ENCODE measurements at places on chromosomes 11 and 22.

- DNase-seq: peak; percentile 74
Measured at GRCh38 chr11:86211619-86212018, 32.9 kb upstream of the EED start.

GRCh38 chr11:86798988-86799387, 1.4 kb upstream of the PRSS23 start:
- no peak for DNase-seq

DNA sequence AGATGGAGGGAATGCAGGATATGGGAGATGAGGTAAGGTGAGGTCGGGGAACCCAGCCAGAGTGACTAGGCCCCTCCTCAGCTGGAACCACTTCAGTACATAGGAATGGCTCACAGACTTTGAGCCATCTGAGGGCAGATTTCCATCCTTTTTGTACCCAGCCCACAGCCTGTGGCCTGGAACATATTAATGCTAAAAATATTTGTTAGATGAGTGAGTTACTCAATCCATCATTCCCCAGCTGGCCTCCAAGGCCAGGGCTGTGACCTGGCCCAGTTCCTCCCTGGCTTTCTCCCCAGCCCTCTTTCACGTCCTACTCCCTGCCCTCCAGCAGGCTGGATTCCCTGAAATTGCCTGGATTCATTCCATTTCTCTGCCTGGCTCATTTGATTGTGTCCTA, 57.2 kb upstream of the PRDM11 start:
- DNase-seq: no peak

DNA sequence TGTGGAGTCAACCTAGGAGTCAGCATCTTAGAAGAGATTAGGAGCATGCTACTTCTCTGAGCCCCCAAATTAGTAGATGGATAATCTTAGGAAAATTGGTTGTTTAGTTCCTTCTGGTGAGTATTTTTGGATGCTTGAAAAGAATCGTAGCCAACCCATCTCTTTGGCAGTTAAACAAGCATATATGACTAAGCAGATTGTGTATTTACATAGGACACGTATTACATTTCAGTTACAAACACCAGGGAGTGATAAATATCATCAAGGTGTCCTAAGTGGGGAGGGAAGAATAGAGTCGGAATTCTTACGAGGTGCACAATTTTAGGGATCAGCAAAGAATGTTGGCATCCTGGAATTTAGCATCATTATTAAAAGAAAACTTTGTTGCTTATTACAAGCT, 13.5 kb downstream of the PLET1 start:
- DNase-seq: no peak

- no peak for DNase-seq
Measured at GRCh38 chr11:78337554-78337924, 80.1 kb downstream of the GAB2 start.

DNA sequence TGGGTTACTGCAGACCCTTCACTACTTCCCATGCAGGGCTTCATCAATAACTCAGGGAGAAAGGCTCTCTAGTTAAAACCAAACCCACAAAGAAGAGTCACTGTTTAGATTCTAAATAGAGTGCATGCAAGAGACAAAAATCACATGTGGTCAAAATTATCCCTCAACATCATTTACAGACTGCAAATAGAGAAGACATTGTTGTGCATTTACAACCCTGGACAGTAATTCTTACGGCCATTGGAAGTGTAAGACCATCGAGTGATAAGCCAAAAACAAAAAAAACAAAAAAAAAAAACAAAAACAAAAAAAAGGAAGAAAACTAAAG, 93.4 kb downstream of the RASSF10 start:
- DNase-seq: no peak

- no peak for DNase-seq
Measured at GRCh38 chr11:2898366-2899079, 12.9 kb upstream of the CDKN1C start.

- no peak for DNase-seq
Measured at GRCh38 chr11:96241331-96241841, 101.6 kb downstream of the MAML2 start.

DNA sequence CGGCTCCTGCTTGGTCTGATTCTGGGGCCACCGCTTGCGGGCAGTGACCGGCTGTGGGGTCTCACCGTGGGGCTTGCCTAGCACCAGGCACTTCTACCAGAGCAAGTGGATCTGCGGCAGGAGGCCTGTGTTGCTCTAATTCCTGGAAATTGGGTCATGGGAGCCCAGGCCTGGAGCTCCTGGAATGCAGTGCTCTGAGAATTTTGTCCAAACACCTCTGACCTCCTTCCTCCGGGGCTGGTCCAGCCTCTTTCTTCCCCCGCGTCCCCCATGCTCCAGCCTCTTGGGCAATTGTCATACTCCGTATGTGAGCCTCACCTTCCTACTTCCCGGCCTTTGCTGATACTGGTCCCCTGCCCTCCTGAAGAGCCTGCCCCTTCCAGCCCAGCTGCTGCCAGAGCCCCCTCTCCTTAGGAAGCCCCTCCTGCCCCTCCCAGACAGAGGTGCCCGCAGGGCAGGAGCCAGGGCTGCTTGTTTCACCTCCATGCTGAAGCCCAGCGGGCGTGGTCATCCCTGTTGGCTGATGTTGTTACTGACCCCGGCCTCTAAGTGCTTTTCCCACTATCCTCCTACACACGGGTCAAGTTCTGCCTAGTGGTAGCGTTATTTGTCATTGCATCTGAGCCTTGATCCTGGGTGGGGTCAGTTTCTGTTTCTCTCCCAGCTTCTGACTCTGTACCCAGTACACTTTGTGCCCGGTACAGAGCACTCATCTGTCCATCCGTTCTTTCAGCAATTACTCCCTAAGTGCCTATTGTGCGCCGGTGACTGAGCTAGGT, 9.6 kb downstream of the MGAT3 start:
- no peak for DNase-seq

DNA sequence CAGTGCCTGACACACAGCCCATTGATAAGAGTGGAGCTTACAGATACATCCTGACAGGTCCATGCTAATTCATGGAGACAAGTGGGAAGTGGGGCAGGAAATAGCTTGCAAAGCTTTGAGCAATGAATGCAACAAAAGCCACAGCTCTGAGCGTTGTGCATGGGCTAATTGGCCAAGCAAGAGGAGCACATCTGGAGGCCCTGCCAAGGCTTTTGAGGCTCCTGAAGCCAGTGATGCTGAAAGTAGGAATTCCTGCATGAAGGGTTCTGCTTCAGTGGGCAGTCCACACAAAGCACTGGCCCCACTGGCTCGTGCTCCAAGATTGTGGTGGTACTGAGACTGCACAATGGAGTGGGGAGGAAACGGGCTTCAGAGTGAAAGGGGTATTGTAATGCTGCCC, 103.8 kb upstream of the CSNK2A3 start:
- no peak for DNase-seq

- DNase-seq: no peak
Measured at GRCh38 chr11:59173080-59173963, 1.4 kb downstream of the DTX4 start.

- no peak for DNase-seq
Measured at GRCh38 chr22:45105281-45105702, 58.4 kb upstream of the NUP50 start.

GRCh38 chr22:45006111-45006963, 3.5 kb downstream of the PHF21B start:
- no peak for DNase-seq

DNA sequence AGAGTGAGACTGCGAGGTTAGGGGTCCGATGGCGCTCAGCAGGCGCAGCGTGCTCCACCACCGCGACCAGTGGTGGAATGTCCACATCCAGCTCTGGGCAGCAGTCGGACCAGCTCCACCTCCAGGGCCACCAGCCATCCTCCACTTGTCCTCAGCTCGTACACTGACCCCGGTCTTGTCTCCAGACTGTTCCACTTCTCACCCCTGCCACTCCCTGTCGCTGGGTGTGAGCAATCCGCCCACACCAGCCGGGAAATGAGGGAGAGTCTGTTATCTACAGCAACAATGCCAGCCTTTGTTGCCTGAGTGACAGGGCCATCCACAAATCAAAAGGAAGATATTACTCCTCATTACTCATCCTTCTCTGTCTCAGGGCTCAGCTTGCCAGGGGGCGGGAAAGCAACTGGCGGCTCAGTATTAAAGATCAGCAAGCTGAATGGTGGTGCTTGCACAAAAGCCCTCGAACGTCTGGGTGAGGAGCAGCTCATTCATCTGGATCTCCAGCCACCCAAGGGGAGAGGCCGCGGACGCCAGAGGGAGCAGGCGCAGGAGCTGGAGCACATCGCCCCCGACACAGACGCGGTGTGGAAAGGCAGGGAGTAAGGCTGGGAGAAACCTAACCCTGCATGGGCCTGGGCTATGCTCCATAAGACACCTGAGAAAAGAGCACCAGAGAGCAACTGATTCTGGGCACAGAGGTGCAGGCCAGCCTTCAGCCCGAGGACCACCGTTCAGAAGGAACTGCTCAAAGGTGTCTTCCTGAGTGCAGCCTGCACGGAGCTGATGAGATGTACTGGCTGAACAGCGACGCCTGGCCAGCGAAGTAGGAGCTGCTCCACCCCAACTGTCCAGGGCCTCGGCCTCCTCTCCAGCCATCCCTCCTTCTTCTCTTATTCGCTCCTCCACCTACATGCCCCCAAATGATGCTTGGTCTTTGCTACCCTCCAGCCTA, 21.9 kb downstream of the IGSF9B start:
- no peak for DNase-seq

DNA sequence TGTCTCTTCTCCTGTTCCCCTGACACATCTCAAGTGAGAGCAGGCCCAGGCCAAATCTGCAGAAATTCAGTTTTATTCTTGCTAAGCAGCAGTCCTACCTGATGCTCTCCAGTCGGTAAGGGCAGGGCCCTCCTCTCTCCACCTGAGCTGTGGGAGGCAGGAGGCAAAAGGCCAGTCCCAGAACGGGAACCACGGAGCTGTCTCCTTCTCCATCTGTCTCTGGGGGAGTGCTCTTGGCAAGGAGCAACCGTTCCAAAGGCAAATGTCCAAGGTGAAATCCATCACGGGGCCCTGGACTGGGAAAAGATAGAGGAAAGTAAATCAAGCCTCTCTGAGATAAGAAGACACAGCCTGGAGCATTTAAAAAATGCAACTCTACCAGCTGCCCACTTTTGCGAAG, 65.2 kb upstream of the CDON start:
- no peak for DNase-seq

GRCh38 chr11:112871909-112872500, 89.2 kb upstream of the NCAM1 start:
- no peak for DNase-seq

GRCh38 chr22:27111796-27112672, 454.6 kb downstream of the MIAT start:
- DNase-seq: no peak

DNA sequence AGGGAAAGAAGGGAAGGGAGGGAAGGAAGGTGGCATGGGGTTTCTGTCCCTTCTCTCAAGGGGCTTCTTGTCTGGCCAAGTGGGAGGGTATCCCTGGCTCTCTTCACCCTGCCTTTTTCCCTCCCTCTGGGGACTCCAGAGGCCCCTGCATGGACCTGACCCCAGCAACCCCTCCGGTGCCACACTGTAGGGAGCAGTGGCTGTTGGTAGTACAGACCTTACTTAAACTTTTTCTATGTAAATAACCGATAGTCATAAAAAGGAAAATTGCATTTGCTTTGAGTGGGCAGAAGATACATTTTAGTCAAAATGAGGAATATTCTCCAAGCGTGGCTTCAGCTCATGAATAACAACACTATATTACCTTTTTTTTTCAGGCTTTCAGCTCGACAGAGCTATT, 1384.0 kb downstream of the BRD1 start:
- no peak for DNase-seq

- no peak for DNase-seq
Measured at GRCh38 chr11:121348220-121348875, 55.8 kb downstream of the SC5D start.

- no peak for DNase-seq
Measured at GRCh38 chr22:45341498-45341897, 31.8 kb downstream of the FAM118A start.

DNA sequence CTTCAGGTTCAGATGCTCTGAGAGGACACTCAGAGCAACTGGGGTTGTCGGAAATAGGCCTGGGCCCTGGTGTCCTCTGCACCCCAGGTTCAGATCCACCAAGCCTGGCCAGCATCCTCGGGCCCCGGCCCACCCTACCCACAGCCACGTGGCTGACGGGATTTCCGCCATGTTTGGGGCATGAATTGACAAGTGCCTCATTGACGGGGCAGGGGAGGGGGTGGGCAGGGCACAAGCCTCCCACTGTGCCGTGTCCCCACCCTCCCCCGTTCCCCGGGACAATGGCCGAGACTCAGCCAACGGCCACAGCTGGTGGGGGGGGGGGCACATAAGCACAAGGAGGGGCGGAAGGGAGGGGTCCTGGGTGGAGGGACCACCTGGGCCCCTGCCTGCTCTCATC, 8.5 kb downstream of the MYRF start:
- no peak for DNase-seq

DNA sequence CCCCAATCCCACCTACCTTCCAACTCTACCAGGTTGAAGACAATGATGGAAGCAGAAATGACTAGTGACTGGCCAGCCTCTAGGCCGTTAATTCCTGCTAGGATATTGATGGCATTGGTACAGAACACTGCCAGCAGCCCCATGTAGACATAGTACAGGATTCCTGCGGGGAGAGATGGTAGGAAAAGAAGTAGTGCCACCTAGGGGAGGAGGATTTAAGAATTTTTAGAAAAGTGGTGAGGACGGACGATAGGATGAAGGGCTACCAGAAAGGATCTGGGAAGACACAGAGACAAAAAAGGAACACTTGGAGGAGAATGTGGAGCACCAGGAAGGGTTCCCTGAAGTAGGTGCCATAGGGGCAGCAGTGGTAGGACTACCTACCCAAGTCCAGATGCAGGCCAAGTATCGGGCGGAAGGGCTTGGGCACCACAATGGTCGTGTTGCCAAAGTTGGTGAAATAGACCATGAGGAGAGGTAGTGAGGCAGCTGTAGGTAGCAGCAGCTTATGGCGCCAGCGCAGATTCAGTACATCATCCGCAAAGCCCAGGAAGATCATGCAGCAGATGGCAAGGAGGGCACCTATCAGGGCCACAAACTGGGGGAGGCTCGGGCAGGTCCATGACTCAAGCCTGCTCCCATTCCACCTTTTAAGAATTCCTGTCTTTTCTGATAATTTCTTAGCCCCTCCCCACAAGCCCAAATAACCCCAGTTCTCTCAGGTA, 1.2 kb downstream of the DPAGT1 start:
- DNase-seq: no peak

DNA sequence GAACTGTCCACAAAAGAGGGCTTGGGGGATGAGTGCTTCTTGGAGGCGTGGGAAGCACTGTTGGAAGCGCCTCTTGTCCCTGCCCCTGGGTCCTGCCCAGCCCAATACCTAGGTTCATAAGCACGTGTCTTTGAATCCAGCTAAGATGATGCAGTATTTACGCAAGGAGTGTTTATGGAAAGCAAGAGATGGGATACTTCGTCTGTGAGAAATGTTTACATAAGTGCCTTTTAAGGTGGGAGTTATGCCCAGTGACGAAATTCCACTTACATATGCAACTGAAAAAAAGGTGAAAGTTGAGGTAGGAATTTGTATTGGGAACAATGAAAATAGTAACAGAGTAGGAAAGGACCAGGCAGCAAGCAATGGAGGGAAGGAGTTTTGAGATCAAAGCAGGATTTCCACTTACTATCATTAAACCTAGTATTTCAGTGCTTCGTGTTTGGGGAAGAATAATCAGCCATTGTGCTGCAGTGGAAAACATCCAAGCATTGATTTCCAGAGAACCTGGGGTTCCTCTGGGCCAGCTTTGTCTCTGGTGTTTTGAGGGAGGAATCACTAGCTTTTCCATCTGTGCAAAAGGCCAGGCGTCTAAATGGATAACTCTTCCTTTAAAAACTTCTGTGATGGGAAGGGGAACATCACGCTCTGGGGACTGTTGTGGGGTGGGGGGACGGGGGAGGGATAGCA, 115.3 kb upstream of the TTC12 start:
- no peak for DNase-seq

All from GM12878 (cell line).